ENCODE measurements at places on chromosomes 2 and 18.

DNA sequence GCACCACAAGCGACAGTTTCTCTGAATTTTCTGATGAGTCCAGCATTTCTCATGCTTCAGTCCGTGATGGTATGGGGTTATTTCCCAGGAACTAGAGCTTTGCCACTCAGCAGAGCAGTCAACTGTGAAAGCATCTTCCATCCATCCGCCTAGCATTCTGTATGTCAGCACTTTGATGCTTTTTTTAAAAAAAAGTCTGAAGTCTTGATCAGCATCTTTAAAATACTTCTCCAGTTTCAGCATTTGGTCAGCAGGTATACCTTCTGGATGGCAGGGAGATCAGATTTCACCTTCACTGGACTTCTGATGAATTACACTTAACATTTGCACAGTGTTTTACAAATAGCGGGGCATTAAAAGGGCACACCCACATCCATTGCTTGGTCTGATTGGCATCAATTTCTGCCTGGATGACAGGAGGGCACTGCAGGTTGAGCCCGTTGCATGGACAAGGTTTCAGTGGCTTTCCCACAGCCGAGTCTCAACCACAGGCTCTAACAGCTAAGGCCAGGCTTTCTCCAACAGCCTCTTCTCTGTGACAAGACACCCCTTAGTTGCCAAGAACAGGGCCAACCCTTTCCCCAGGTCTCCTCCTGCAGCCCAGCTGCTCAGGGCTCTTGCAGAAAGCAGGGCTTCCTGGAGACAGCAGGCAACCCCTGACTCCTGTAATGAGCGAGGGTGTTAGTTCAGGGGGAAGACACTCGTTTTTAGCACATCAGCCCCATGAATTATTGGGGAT, 54.0 kb downstream of the EMILIN2 start:
- DNase-seq, result no peak

GRCh38 chr2:72573232-72573631, 252.6 kb downstream of the EXOC6B start:
- no peak for DNase-seq

GRCh38 chr2:73006969-73007710, 64.4 kb downstream of the SFXN5 start:
- no peak for DNase-seq

GRCh38 chr2:188979187-188980114, 5.3 kb downstream of the COL3A1 start:
- DNase-seq, result no peak

GRCh38 chr2:6605836-6606505, 259.7 kb downstream of the CMPK2 start:
- no peak for DNase-seq

DNA sequence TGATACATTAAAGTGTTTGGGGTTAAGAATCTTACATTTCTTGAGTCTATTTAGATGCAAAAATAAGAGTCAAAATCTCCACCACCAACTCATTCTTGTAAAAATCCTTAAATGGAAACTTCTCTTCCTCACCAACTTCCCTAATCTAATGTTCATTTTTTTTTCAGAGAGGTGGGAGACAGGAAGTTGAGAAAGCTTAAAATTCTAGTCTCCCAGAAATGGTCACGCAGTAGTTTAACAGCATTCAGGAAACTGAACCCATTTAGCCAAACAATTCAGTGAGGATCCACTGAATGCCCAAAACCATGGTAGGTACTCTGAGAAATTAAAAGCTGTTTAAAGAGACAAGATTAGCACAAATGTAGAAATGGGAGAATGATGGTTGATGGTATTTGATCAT, 69.0 kb downstream of the TXNL1 start:
- DNase-seq, result no peak

- peak; percentile 83 for DNase-seq
Measured at GRCh38 chr2:195659982-195660890, 3.2 kb downstream of the SLC39A10 start.

DNA sequence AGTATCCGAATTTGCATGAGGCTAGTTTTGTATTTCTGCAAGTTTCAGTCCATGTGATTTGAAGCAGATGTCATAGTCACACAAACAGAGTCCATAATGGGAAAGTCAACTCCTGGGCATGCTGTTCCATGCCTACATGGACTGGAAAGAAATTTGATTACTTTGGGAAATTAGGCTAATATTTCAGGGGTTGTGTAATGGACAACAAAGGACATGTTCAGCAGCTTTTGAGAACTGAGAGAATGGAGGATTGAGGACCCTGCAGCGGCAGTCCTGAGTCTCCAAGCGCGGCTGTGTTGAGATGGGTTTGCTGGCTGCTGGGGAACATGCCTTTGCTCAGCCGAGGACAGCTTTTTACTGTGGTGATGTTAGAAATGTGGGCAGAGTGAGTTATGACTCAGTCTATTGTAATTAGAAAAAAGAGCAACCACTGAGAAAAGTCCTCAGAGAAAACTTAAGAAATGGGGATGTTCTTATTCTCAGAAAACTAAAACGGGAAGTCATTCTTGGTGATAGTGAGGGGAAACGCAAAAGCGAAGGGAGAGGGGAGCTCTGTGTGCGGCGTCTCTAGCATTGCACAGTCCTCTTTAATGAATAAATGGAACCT, 149.2 kb downstream of the FAM210A start:
- no peak for DNase-seq

DNA sequence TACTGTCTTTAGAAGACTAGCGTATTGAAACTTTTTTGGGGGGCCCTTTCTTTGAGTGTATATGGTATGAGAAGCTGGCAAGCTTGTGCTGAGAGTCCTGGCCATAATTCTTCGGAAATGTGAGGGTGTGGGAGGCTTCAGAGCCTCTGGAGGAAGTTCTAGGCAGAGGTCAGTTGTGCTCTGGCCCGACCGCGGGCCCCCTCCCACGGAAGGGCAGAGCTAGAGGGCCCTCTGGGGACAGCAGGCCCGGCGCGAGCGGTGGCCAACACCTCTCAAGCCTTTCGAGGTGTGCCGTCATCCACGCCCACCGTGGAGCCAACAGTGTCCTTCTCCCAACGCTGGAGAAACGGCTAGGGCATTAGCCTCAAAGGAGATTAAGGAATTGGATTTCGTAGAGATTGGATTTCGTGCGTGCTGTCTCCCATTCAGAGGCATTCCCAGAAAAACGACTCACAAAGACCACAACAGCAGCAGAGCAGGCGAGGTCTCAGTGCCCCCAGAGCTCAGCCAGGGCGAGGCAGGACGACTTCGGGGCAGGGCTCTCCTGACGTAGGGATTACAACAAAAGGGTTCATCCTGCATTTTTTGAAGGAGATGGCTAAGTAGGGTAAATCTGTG, 2.2 kb upstream of the MTCL1 start:
- DNase-seq, result no peak

GRCh38 chr2:168666339-168666738, 136.1 kb upstream of the NOSTRIN start:
- no peak for DNase-seq

DNA sequence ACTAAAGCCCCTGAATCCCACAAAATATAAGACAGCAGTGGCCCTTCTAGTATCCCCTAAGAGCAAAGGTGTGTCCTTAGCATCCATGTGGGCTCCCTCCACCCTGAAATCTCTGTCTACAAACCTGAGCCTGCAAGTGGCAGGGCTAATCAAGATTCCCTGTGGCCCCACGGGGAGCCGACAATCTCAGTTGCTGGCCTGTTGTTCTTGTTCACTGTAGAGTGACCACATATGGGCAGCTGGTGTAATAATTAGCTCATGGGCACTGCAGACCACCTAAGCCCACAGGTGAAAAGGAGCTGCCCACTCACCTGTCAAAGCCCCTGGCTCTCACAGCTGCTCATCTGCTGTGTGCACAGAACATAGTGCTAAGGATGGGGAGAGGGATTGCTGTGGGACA, 102.3 kb downstream of the MRO start:
- no peak for DNase-seq

- DNase-seq, result no peak
Measured at GRCh38 chr2:150925611-150926010, 336.1 kb downstream of the RBM43 start.

- DNase-seq, result no peak
Measured at GRCh38 chr2:7242189-7242867, 325.1 kb downstream of the RNF144A start.

DNA sequence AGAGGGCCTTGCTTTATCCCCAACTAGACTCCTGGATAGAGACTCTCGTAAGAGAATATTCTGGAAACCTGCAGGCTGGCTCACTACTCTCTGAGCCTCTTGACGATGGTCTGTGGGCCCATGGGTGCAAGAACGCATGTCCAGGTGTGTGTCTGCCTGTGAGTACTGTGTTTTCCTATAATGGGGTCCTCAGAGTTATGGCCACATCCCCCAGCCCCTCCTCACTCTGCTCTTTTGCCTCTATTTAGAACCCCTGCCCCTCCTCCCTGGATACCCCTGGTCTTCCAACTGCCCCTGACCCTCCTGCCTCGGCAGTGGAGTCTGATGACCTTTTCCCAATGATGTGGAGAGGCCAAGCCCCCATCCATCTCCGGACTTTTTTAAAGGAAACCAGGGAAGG, 148.1 kb downstream of the ZFP36L2 start:
- no peak for DNase-seq

DNA sequence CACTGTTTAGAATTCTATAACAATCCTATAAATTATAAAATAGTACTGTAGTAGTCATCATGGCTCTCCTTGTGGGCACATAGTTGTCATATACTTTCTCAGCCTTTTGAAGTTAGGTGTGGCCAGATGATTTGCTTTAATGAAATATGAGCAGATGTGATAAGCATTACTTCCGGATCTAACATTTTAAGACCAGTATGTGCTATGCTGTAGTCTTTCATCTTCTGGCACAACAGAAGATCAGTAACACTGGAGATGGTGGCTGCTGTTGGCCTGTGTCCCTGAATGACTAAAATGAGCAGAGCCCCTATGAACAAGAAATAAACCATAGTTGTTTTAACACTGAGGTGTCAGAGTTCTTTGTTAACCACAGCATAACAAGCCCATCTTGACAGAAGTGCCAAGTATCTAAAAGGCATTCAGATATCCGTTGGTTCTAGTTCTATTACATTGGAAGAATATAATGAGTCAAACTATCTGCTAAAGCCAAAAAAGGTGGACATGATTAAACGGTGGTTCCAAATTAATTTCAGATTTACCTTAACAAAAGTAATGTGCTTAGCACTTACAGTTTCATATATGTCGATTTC, 6.3 kb downstream of the MEX3C start:
- DNase-seq, result no peak

GRCh38 chr2:127645395-127646291, at the start of gene GPR17:
Gene GPR17 (plus strand): TSS chr2:127646153. CDS start chr2:127650736, 4,583 bp downstream.
- no peak for DNase-seq

- DNase-seq, result no peak
Measured at GRCh38 chr18:65632236-65632635, 118.6 kb upstream of the CDH7 start.

DNA sequence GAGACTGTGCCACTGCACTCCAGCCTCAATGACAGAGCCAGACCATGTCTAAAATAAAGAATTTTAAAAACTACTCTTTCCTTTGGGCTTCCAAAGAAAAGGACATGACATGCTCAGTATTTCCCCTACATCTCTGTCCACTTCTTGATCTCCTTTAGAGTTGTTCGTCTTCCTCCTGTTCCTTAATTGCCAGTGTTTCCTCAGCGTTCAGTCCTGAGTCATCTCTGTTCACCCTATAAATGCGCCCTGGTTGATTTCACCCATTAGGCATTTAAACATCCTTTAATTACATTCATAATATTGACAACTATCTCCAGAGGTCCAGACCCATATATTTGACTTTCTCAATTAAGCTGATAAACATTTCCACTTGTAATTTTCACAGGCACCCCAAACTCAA, 64.0 kb downstream of the AAK1 start:
- no peak for DNase-seq

GRCh38 chr18:62812876-62813275, 97.5 kb downstream of the PHLPP1 start:
- no peak for DNase-seq

DNA sequence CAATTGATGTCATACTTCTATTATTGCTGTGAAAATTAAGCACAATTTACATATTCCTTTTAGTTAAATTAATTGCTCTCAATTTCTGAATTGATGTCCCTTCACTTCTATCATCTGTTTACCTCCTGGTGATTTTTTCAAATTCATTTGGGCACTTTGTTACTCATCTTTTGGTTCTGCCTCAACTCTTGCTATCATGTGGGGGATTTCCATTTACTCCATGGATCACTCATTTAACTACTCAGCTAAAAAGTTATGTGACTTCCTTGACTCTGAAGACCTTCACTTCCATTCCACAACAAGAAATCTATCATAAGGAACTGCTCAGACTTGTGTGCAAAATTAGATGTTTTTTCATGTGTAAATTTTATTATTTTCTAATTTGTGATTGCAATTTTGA, 126.2 kb downstream of the EHBP1 start:
- DNase-seq, result no peak

DNA sequence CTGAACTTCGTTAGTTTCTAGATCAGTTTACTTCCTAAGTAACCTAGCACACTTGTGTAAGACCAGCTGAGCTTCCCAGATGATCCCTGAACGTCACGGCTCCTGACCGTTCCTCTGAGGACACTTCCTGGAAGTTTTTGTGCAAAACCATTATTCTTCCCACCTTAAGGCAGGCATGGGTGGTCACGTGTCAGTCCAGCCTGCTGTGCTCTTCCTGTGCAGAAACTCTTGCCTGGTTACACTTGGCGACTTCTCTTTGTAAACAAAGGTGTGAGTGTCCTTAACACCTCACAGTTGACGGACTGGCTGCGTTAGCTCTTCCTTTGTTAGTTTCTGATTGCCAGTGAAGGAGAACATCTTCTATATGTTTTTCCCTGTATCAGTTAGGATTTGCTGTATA, 118.3 kb downstream of the SH3RF3 start:
- DNase-seq, result no peak

GRCh38 chr2:854460-854859, 96.2 kb upstream of the SNTG2 start:
- no peak for DNase-seq

GRCh38 chr2:237694415-237695194, 67.2 kb downstream of the LRRFIP1 start:
- DNase-seq, result no peak
